ENCODE measurements at places on chromosomes 6 and 20. TPM values are rescaled to one million over a fixed set of nuclear protein-coding genes. Genes with fewer than 3 reads are reported as not detected.

DNA sequence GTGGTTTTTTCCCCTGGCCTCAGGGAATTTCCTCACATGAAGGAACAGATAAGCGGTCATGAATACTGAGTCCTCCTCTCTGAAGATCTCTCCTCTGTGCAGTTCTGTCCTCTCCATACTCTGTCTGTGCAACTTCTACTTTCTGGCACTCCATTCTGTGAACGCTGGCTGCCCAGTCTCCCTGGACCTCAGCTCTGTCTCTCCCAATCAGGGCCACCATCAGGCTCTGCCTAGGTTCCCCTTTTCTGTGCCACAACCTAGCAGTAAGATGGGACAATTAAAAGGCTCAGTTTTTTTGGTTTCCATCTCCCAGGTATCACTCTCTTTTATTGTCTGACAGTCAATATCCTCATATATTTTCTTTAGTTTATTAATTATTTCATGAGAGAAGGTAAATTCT is 4.8 kb upstream of the ADGB start:
- H3K27me3 ChIP-seq: peaks cover 9% of the 10 kb centered on the region
- no peak overlapping the region for H3K27ac ChIP-seq
- no peak overlapping the region for H3K4me3 ChIP-seq
- DNase-seq: no peak
- no peaks in the 10 kb centered on the region for H3K36me3 ChIP-seq

GRCh38 chr6:75608956-75609533 is 7.4 kb downstream of the SENP6 start:
- H3K4me3 ChIP-seq: no peak overlapping the region
- no peak for DNase-seq

GRCh38 chr6:6859105-6859504 is 248.7 kb upstream of the RREB1 start:
- peaks cover 22% of the 10 kb centered on the region for H3K4me1 ChIP-seq
- H3K36me3 ChIP-seq: peaks cover 1% of the 10 kb centered on the region
- no peak for DNase-seq
- H3K27me3 ChIP-seq: no peaks in the 10 kb centered on the region

The MCHR2 gene
- not detected for total RNA-seq

- peak overlapping the region; percentile 30 for H3K27ac ChIP-seq
- no peak for DNase-seq
- no peaks in the 10 kb centered on the region for H3K36me3 ChIP-seq
Measured at GRCh38 chr20:371755-372542, 8.6 kb upstream of the TRIB3 start.

The PAK5 gene
- not detected for total RNA-seq

GRCh38 chr6:119027465-119027864 is 51.0 kb downstream of the FAM184A start:
- no peak overlapping the region for H3K4me3 ChIP-seq
- H3K4me1 ChIP-seq: no peaks in the 10 kb centered on the region
- no peaks in the 10 kb centered on the region for H3K36me3 ChIP-seq

GRCh38 chr20:20513720-20514119 is 145.8 kb downstream of the INSM1 start:
- no peaks in the 10 kb centered on the region for H3K27me3 ChIP-seq
- peaks cover 64% of the 10 kb centered on the region for H3K36me3 ChIP-seq
- H3K4me3 ChIP-seq: no peak overlapping the region
- DNase-seq: no peak
- H3K4me1 ChIP-seq: no peaks in the 10 kb centered on the region

DNA sequence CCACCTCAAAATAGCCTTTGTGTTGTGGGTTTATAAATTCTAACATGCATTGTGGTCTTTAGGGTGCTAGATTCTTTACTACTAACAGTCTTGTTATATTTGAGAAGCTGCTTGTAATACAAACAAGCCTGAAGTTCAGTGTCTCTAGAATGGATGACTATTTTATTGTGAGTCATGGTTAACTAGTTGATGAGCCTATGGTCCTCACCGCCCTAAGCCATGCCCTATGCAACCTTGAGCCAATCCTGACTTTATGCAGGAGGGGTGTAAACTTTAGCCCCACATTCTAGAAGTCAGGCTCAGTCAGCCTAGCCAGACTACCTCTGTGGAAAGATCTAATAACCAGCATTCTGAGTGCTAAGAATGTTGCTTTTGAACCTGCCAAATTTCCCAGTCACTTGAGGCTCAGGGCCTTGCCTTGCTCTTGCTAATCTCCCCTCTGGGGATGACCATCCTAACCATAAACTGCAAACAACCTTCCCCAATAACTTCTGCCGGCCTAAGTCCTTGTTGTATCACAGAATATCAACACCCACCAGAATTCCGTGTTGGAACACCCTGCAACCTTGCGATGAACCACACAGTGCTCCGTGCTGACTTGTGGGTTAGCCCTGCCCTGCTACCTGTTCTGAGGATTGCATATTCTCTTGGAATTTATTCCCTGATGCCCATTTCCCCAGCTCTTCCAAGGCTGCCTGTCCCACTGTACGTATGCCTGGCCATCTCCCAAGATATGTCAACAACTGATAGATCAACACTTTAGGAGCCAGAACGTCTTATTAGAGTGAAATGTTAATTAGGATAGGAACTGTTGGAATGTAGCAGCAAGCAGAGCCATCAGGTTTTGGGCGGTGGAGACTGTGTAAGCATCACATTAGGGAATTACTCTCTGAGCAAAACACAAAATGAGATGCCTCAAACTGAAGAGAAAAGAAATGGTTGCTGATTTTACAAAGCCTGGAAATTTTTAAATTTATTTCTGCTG is 71.7 kb upstream of the CEP85L start:
- no peaks in the 10 kb centered on the region for H3K27me3 ChIP-seq
- peaks cover 85% of the 10 kb centered on the region for H3K4me1 ChIP-seq
- peak overlapping the region; percentile 87 for H3K27ac ChIP-seq
- H3K36me3 ChIP-seq: no peaks in the 10 kb centered on the region
- no peak overlapping the region for H3K4me3 ChIP-seq

The ADGRF4 gene
- total RNA-seq: not detected

The FAM229B gene
- 10.2 TPM for total RNA-seq

GRCh38 chr6:33377171-33377570 is 14.5 kb upstream of the KIFC1 start:
- no peaks in the 10 kb centered on the region for H3K36me3 ChIP-seq
- H3K27ac ChIP-seq: no peak overlapping the region
- no peak overlapping the region for H3K4me3 ChIP-seq
- H3K4me1 ChIP-seq: peaks cover 12% of the 10 kb centered on the region
- no peaks in the 10 kb centered on the region for H3K27me3 ChIP-seq
